ENCODE measurements at places on chromosomes 13 and 19. TPM values are rescaled to one million over a fixed set of nuclear protein-coding genes. Genes with fewer than 3 reads are reported as not detected.
A peak's percentile ranks its signal among the peaks of the same experiment; 100 is the strongest.

CRB3 gene
- 19.4 TPM for polyA plus RNA-seq

C19orf38 gene
- polyA plus RNA-seq: 3.1 TPM

EFNB2 gene
- 83.5 TPM for polyA plus RNA-seq

- no peak for DNase-seq
These were observed 89.0 kb upstream of the CLDN10 start for GRCh38 chr13:95463531-95463930.

DNA sequence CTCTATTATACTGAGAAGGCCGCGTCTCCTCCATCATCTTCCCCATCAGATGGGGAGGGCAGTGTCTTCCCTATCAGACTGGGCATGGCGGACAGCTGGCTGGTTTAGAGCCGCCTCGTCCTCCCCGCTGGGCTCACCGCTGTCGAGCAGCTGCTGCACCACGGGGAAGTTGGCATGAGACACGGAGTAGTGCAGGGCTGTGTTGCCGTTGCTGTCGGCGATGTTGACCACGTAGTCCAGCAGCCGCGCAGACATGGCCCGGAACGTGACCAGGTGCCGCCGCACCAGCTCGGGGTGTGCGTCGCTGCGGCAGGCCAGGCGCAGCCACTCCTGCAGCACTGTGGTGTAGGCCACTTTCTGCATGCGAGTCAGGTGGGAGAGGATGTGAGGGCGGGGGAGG is 18.8 kb upstream of the SPC24 start:
- DNase-seq: no peak

DNA sequence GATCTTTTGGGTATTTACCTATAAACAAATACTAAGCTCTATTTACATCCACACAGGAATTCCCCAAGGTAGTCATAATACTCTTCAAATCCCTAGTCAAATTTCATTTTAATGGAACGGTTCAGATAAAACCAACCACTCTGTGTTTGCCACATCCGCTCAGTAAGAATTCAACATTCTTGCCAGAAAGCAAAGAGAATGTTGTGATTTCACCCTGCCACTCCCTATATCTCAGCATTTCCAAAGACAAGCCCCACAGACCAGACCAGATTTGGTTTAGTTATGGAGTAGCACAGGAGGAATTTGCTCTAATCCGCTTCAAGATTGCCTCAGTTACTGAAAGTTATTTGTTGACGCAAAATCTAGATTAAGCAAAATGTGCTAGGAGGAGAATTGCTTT is 105.6 kb upstream of the SERP2 start:
- no peak for DNase-seq

C1QTNF9 gene
- polyA plus RNA-seq: 0.16 TPM

VPS36 gene
- 48.2 TPM for polyA plus RNA-seq

FCHO1 gene
- 1.3 TPM for polyA plus RNA-seq

- DNase-seq: no peak
These were observed 34.1 kb downstream of the RGCC start for GRCh38 chr13:41491436-41491835.

GRCh38 chr13:113840541-113841352 is 23.1 kb downstream of the GAS6 start:
- peak; percentile 50 for DNase-seq

- DNase-seq: no peak
These were observed 79.2 kb upstream of the C13orf46 start for GRCh38 chr13:114053026-114053425.

TBC1D4 gene
- 20.8 TPM for polyA plus RNA-seq

DNA sequence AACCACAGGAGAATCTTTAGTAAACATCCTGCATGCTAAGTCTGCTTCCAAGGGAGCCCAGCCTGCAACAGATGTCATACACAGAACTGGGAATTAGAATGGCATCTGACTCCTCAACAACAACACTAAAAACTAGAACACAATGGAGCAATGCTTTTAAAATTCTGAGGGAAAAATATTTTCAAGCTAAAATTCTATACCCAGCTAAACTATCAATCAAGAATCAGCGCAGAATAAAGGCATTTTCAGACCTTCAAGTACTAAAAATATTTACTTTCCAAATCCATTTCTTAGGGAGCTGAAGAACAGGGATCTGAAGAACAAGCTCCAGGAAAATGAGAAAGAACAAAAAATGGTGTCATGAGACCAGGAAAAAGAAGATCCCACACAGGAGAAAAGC is 46.9 kb upstream of the CHST8 start:
- DNase-seq: no peak
